Activated CD8-positive, alpha-beta memory T cell treated with anti-CD3 and anti-CD28 coated beads, Interleukin-2, amount 50 U/mL, for 4 hours (primary cell): ENCODE measurements at places on chromosomes 11 and 22.

- peak; percentile 25 for DNase-seq
Measured at GRCh38 chr22:36541831-36542411, 13.0 kb upstream of the EIF3D start.

DNA sequence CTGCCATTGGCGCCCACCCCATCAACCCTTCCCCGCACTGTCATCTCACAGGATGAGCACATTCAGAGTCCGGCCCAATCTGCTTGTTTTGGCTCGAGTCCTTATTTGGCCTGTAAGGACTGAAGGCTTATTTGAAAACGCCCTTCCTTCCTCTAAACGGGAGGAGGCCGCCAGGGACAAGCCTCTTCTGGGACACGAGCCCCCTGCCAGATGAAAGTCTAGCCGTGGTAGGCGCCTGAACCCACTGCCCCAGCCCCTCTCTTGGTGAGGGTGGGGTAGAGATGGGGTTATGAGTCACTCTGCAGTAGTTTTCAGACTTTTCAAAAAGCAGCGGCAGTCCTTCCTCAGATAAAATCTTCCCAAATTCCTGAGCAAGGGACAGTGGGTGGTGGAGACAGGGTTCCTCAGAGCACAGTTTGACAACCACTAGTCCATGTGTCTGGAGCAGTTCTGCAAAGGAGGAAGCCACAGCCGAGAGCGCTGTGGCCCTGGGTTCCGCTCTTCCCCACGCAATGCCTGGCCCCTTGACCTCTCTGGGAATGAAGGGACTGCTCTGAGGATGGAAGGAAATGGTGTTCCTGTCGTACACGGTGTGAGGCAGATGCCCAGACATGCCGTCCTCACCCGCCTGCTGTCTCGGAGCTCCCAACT lies 57.0 kb downstream of the MYH9 start:
- DNase-seq, result no peak

DNA sequence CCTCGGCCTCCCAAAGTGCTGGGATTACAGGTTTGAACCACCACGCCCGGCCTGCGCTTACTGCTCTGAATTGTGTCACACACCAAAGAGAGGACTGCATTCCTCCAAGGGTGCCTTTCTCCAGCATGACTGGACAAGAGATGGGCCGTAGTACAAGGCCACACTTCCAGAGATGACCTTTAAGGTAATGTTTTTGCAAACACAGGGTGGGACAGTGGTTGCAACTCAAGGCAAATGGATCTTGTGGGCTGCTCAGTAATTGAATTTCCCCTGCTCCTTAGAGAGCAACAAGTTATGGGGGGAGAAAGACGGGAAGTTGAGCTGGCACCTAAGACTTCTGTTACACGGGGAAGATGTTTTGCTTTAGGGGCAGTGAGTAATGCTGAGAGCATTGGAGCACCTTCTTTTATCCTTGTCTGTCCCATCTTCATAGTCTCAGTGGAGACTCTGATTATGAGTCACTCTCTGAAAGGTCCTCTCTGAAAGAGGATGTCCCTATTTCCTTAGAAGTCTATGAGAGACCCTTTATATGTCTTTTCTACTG lies 66.3 kb downstream of the C11orf91 start:
- no peak for DNase-seq

DNA sequence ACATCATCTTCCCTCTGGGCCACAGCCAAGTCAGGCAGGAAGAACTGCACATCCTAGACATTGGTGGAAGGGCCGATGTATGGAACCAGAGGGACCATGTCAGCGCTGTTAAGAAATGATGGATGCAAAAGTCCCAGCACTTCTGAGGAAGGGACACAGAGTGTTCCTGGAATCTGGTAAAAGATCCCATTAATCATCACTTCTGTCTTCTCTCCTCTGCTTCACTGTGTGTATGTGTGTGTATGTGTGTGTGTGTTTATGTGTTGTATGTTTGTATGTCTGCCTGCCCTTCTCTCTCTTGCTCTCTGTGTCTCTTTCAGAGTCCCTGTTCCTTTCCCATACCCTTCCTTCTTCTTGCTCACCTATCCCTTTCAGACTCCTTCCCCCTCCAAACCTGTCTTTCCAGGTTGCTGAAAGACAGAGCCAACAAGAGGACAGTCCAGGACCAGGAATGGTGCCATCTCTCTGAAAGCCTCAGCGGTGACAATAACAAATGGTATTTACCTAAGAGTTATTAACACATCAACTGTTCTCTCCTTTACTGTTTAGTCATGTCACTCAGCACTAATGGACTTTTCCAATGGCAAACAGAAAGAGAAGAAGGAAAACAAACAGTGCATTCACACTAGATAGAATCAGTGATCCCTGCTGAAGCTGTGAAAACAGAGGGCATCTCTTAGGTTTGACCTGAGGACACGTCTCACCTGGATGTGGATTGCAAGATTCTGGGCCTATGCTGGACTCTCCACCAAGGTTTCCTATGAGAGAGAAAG lies 47.1 kb downstream of the EHF start:
- DNase-seq, result no peak

DNA sequence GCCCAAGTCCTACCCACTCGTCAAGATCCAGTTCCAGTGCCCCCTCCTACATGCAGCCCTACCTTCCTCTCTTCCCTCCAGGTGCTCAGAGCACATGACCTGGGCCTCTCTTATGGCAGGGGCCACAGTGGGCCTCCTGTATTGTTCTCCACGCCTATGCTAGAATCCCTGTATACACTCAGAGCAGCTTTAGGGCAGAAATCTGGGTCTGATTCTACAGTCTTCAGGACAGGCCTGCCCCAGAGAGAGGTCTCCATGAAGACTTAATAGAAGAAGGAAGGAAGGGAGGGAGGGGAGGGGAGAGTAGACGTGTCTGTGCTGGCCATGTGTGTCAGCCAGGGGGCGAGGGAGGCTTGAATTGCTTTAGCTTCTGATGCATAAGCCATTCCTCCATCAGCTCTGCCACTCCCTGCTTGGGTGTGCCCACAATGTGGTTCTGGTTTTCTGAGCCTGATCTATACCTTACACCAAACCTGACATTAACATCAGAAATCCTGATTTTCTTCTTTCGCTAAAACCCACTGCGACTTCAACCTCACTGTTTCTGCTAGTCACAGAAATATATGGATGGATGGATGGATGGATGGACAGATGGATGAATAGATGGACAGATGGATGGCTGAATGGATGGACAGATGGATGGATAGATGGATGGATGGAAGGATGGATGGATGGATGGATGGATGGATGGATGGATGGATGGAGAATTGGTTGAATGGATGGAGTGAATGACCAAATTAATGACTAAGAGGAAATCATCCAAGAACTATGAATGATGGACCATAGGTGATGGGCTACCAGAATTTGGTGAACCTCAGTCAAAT lies 56.6 kb upstream of the PRDM11 start:
- no peak for DNase-seq
